ENCODE measurements at places on chromosomes 11 and 22. TPM values are rescaled to one million over a fixed set of nuclear protein-coding genes. Genes with fewer than 3 reads are reported as not detected.
A peak's percentile ranks its signal among the peaks of the same experiment; 100 is the strongest.

DNA sequence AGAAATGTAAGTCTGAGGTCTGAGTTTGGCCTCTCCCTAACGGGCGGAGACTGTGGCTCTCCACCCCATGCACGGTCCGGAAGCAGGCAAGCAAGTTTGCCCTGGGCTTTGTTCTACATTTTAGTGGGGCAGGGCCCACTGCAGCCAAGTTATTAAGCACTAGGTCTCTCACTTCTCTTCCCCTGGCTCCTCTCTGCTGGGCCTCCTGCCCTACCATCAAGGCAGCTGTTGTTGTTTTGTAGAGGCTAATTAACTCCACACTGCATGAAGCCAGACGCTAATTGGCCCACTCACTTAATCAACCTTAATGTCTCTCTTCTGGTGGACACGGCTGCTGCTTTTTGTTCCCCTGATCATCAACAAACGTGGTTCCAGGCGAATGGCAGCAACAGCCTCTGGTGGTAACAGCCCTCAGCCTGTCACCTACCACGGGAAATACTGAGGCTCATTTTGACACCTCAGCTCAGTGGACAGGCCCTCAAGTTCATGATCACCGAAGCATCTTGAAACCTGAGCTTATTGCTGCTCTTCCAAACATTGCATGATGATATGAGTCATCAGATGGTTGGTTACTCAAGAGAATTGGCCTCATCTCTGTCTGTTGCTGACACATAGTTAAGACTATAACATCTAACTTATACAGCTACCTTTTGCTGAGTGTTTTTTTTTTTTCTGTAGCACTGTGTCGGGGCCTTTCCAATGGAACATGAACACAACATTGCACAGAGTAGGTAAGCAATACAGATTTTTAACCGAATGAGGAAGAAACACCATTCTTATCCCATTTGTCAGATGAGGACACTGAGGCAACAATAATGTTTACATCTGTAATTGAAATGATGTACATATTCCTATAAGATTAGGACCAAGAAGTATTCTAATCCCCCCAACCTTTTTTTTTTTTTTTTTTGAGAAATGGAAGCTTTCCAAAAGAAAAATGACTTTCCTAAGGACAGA is 20.8 kb upstream of the LMO2 start:
- DNase-seq = no peak

DNA sequence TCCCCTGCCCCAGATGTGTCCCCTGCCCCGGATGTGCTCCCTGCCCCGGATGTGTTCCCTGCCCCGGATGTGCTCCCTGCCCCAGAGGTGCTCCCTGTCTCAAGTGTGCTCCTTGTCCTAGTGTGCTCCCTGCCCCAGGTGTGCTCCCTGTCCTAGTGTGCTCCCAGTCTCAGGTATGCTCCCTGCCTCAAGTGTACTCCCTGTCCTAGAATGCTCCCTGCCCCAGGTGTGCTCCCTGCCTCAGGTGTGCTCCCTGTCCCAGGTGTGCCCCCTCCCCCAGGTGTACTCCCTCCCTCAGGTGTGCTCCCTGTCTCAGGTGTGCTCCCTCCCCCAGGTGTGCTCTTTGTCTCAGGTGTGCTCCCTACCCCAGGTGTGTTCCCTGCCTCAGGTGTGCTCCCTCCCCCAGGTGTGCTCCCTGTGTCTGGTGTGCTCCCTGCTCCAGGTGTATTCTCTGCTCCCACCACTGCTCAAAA is 48.7 kb upstream of the RASD2 start:
- DNase-seq = no peak

DNA sequence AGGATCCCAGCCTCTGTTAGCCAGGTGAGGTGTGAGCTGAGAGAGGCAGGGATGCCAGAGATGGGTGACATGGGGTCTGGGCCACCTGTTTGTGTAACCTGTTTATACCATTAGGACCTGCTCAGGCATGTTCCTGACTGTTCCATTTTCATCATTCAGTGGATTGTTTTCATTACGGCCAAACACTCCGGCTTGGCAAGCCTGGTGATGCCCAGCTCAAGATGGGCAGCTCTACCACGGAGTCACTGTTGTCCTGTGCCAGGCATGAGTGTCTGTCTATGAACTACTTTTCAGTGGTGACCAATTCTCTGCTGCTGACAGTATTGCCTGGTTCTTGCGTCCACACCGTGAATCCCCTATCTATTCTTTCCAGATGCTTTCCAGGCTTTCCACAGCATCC is 71.5 kb upstream of the SLC22A12 start:
- no peak for DNase-seq

- peak; percentile 27 for DNase-seq
Measured at GRCh38 chr11:24386546-24387397, 110.1 kb upstream of the LUZP2 start.

GRCh38 chr11:110070176-110070575 is 23.0 kb upstream of the ZC3H12C start:
- DNase-seq = no peak

DNA sequence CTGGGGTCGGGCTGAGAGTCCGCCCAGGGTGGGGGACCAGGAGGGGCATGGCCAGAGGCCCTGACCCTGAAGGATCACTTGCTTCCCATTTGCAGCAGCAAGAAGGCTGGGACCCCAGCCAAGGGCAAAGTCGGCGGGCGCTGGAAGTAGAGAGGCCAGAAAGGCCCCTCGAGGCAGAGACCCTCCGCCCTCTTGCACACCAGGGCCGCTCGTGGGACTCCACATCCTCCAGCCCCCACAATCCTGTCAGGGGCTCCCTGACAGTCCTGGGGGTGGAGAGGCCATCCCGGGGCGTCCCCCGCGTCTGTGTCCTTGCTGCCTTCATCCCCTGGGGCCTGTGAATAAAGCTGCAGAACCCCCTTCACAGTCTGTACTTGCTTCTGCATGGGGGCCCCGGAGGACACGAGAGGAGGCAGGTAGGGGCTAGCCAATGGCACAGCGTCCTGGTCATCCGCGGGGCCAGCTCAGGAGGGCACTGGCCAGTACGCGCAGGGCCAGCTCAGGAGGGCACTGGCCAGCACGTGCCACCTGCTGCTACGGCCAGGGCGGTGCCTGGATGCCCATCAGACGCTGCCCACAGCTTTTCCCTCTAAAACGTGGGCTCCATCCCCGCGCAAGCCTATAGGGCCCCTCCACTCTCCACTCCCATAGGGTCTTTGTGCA is 8.7 kb upstream of the MRPL23 start:
- no peak for DNase-seq

GRCh38 chr22:47593291-47593690 is 830.8 kb downstream of the TBC1D22A start:
- DNase-seq = no peak

- DNase-seq = no peak
Measured at GRCh38 chr11:117564321-117564720, 232.7 kb downstream of the DSCAML1 start.

GRCh38 chr11:133346137-133346536 is 186.2 kb downstream of the OPCML start:
- no peak for DNase-seq

The CD3D gene
- total RNA-seq = 9.3 TPM

The FAM227A gene
- total RNA-seq = 9.9 TPM

The CCDC87 gene
- total RNA-seq = 0.67 TPM

DNA sequence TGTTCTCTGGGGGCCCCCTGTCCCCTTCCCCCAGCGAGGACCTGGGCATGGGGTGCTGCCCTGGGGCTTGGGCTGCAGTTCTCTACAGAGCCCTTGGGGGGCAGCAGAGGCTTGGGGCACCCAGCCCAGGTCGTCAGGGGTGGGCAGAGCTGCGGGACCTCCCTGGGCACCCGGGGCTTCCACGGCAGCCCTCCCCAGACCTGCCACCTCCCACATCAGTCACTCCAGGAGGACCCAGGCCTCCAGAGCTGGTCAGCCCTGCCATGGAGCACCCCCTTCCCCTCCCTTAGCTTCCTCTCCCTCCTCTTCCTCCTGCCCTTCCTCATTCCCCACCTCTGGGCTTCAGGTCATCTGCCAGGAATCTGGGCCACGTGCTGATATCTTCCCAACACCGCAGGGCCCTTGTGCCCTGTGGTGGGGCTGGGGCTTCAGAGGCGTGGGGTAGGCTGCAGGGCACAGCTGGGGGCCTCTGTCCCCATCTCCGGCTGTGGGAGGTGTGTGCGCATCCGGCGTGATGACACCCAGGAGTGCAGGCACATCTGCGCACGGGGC is 5.8 kb downstream of the TSPAN4 start:
- DNase-seq = no peak

The PRR33 gene
- total RNA-seq = not detected

DNA sequence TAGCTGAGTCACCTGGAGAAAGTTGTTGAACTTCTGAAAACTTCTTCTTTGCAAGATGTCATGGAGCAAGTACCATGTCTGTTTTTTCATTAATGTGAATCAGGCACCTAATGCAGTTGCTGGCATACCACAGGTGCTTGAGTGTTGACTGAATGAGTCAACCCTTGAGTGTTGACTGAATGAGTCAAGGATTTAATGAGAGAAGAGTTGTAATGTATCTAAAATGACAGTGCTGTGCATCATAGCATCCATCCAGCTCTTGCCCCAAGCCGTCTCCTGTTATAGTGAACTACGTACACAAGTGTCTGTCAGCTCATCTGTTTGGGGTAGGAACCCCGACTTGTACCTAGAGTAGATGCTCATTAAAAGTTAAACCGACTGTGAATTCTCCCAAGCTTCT is 93.1 kb downstream of the CWC15 start:
- DNase-seq = no peak

GRCh38 chr11:99814021-99814420 is 793.3 kb downstream of the CNTN5 start:
- DNase-seq = no peak

- DNase-seq = no peak
Measured at GRCh38 chr22:40425082-40425481, 54.7 kb downstream of the SGSM3 start.

GRCh38 chr22:31719850-31720471 is 30.0 kb downstream of the PRR14L start:
- DNase-seq = no peak

DNA sequence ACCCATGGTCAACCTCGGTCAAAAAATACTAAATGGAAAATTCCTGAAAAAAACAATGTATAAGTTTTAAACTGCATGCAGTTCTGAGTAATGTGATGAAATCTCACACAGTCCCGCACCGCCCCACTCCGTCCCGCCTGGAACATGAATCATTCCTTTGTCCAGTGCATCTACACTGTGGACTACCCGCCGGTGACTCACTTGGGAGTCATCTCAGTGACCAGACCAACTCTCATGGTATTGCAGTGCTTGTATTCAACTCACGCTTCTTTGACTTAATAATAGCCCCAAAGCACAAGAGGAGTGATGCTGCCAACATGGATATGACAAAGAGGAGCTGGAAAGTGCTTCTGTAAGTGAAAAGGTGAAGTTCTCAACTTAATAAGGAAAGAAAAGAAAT is 48.8 kb downstream of the ARHGAP32 start:
- DNase-seq = no peak

GRCh38 chr22:47171441-47172221 is 409.2 kb downstream of the TBC1D22A start:
- no peak for DNase-seq

DNA sequence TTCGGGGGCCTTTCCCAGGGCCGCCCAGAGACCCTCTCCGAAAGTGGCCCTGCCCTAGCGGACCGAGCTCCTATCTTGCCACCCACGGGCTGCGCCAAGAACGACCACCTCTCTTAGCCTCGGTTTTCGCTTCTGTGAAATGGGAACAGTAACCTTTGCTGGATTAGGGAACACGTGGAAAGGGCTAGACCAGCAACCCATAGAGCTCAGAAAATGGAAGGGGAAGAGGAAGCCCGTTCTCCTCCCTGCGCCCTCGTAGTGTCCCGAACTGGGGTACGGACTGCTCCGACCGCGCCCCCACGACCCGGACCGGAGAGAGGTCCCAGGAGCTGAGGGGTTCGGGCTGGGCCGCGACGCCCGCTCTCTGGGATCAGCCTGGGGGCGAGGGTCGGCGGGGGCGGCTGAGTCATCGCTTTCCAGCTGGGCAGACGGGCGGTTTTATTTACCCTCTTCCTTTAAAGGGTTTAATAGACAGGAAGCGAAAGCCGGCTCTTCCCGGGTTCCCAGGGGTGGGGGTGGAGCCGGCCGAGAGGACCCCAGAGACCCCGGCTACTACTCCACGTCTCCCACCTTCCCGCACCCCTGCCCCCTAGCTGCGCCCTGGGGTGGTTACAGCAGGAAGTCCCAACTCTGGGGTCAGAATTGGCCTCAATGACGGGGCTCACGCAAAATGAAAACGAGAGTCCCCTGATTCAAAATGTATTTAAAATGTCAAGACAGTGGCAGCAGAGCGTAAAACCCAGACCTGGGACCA is 907 bp upstream of the PHLDA2 start:
- DNase-seq = no peak

- DNase-seq = no peak
Measured at GRCh38 chr22:36733271-36733670, 29.7 kb upstream of the CACNG2 start.

The NEFH gene
- total RNA-seq = 0.61 TPM

- no peak for DNase-seq
Measured at GRCh38 chr11:11363674-11364073, 10.6 kb upstream of the CSNK2A3 start.

DNA sequence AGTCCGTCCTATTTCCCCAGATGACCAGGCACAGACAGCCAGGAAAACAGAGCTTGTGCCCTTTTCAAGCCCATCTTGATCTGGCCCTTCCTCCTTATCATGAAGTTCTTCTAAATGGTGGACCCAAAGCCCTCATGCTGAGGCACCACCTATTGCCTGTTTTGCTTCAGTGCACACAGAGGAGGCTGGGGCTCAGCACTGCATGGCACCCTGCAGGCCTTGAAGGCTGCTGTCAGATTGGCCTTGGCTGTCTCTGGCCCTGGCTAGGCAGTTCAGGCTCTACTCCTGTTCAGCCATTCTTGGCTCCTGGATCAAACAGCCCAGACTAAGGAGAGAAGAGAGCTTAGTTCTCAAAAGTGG is 49.2 kb downstream of the OTOG start:
- no peak for DNase-seq

The TSPAN32 gene
- 7.4 TPM for total RNA-seq

DNA sequence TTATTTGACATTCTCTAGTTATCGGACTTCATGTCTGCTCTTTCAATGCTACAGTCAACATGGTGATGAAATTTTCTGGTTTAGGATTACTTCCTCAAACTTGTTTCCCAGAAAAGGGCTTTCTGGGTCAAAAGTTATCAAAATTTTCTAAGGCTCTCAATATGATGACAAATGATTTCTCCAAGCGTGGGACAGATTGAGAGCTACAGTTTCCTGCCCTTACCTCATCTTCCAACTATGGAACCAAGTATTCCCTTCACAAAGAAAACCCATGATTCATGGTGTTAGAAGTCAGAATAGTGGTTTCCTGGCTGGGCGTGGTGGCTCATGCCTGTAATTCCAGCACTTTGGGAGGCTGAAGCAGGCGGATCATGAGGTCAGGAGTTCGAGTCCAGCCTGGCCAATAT is 17.8 kb downstream of the MYO18B start:
- peak; percentile 52 for DNase-seq
